ENCODE measurements at places on chromosomes 5 and 9.

- no peak for DNase-seq
Measured at GRCh38 chr5:42517164-42517563, 93.9 kb downstream of the GHR start.

GRCh38 chr5:20109326-20109725, 121.3 kb upstream of the CDH18 start:
- DNase-seq, result no peak

GRCh38 chr5:157126-157715, 34.1 kb upstream of the LRRC14B start:
- DNase-seq, result no peak

DNA sequence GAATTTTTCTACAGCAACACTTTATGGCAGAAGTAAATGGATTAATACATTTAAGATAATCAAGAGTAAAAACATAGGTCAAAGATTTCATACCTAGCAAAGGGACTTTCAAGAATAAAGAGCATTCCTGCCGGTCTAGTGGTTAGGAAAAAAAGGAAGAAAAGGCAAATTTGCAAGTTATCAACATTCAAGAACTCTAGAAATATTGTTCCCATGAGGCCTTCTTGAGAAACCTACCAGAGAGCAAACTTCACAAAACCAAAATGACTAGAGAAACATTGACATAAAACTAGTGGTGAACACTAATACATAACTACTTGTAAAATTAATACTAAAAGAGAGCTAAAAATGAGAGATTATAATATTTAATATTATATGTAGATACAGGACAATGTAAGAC, 320.2 kb upstream of the RGMB start:
- DNase-seq, result no peak

GRCh38 chr9:132441404-132441803, 31.4 kb downstream of the CFAP77 start:
- DNase-seq, result no peak

GRCh38 chr5:34498572-34498971, 157.6 kb upstream of the RAI14 start:
- no peak for DNase-seq

- DNase-seq, result no peak
Measured at GRCh38 chr5:172097356-172097755, 90.7 kb downstream of the STK10 start.

DNA sequence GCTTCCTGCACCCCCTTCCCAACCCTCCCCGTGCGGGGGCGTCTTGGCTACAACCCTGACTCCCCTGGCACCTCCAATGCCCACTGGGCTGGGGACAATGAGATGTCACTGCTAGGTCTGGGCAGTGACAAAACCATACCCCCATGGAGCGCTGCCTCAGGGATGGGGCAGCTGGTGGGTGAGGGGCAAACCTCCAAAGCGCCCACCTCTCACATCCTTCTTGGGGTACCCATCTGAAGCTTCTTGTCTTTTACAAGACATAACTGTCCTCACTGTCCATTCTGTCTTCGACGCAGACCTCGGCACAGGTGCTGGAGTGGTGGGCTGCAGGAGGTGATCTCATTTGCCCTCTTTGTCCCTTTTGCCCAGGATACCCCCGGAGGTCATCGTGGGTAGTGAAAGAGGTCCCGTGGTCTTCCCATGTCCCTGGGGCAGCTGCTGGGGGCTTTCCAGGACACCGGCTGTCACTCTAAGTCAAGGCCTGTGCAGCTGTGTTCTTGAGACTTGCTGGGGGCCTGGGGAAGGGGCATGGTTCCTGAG, 27.8 kb upstream of the CSF1R start:
- no peak for DNase-seq

GRCh38 chr5:75049456-75050351, 2.7 kb downstream of the GCNT4 start:
- DNase-seq, result peak; percentile 24

DNA sequence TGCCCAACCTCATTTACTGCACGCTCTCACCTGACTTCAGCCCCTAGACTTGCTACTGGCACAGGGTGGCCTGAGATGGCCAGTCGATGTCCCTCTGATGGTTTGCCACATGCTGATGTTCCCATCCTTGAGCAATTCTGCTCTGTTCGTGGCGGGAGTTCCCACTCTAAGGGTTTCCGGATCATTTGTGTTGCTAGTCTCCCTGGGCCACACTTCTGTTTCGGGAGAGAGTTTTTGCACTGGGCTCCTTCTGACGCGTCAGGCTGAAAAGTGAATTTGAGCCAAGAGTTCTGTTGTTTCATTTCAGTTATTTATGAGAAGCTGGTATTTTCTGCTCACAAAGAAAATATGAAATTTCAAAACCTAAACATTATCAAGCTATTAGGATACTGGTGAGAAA, 597.7 kb downstream of the BNC2 start:
- DNase-seq, result no peak

DNA sequence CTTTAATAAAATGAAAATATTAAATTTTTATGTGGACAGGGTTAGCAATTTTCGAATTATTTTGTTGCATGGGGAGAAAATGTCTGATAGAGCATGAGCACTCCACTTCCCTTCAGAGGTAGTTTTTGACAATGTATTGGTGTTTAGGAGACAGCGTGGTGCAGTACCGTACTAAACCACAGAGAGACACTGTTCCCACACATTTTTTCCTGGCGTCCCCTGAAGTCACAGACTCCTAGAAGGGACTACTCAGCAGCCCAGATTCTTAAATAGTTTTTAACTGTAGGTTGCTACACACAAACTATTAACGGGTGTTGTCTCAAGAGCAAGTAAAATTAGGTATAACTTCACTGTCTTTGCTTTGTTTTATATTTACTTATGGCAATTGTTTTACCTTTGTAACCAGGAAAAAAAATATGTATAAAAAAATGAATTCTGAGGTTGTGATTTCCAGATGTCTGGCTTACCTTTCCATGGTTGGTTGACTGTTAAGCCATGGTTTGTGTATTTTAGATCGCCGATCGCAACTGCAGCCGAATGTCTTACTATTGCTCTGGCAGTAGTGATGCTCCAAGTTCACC, 171.2 kb downstream of the DOCK8 start:
- peak; percentile 4 for DNase-seq

- no peak for DNase-seq
Measured at GRCh38 chr9:31582561-31582960, 801.9 kb upstream of the ACO1 start.

GRCh38 chr9:89340332-89340731, 22.0 kb downstream of the SECISBP2 start:
- DNase-seq, result no peak

GRCh38 chr5:150368526-150368925, 11.0 kb downstream of the TCOF1 start:
- no peak for DNase-seq

- no peak for DNase-seq
Measured at GRCh38 chr9:22405869-22406659, 40.6 kb upstream of the DMRTA1 start.

- no peak for DNase-seq
Measured at GRCh38 chr5:151697452-151697851, 10.7 kb upstream of the SPARC start.

- DNase-seq, result no peak
Measured at GRCh38 chr5:116032094-116032517, at the start of gene ARL14EPL. Gene ARL14EPL, plus strand, starts transcription at chr5:116032472. Its CDS starts 18,994 bp downstream, at chr5:116051466.

- DNase-seq, result no peak
Measured at GRCh38 chr9:107847978-107848964, 358.7 kb upstream of the KLF4 start.

DNA sequence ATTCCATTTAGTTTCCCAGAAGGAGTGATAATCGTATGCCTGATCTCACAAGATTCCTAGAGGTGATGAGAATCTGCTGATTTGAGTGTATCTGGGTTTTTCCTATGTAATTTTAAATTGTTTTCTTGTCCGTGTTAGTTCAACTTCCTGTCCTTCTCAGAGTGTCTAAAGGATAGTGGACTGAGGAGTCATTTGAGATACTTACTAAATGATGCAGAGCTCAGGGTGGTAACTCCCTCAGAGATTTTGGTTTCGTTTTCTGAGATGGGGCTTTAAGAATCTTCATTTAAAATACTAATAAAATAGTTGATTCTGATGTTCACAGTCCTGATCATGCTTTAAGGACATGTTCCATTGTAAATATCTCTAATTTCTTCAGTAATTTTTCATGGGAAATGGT, 30.3 kb downstream of the MELK start:
- no peak for DNase-seq

All from NCI-H1436 treated with DMSO at 0.1 percent for 48 hours (cell line).